ENCODE measurements at places on chromosomes 12 and 14. TPM values are rescaled to one million over a fixed set of nuclear protein-coding genes. Genes with fewer than 3 reads are reported as not detected.

DNA sequence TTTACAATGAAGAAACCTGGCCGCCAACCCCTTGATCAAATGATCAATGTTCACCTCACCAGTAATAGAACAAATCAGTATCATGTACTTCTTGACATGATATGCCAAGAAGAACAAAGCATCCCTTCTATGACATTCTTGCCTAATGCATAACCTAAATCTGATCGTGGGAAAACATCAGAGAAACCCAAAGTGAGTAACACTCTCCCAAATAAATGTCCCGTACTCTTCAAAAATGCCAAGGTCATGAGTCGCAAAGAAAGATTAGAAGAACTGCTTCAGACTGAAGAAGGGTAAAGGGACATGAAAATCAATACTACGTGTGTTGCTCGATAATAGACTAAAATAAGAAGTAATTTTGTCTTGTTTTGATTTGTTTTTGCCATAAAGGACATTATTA, 11.4 kb upstream of the SLC25A3 start:
- DNase-seq: no peak

- DNase-seq: no peak
Measured at GRCh38 chr12:26031827-26032226, 73.3 kb downstream of the RASSF8 start.

DNA sequence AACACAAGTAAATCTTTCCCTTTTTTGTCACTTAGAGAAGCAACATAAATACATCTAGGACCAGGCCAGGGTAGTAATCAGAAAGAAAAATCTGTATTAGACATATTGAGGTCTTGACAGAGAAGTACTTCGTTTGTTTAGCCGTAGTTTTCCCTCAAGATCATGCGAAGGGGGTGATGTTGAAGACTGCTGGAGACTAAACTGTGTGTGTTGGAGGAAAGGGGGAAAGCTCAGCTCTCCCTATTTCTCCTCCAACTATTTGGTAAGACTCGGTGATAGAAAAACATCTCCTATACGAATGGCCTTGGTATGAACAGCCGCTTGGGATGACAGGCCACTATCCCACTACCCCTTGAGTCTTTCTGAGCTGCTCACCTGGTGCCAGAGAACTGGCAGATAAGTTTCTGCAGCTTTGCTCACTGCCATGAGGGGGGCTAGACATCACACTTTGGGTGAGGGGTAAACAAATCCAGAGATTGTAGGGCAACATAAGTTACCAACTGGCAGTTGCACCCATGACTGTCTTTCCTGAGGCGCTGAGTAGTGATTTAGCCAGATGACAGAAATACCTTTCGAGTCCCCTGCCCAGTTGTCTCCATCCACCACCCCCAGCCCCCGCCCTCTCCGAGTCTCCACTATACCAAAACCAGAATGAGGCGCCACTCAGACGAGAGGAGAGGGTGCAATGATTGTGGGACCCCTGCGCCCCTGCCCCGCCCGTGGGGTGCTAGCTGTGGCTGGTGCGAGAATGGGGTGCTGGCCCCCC, 685 bp downstream of the VAMP1 start:
- no peak for DNase-seq

GRCh38 chr12:26211331-26211730, 16.0 kb downstream of the SSPN start:
- no peak for DNase-seq

GRCh38 chr14:21911877-21912276, 238.3 kb upstream of the OR4E1 start:
- no peak for DNase-seq

DNA sequence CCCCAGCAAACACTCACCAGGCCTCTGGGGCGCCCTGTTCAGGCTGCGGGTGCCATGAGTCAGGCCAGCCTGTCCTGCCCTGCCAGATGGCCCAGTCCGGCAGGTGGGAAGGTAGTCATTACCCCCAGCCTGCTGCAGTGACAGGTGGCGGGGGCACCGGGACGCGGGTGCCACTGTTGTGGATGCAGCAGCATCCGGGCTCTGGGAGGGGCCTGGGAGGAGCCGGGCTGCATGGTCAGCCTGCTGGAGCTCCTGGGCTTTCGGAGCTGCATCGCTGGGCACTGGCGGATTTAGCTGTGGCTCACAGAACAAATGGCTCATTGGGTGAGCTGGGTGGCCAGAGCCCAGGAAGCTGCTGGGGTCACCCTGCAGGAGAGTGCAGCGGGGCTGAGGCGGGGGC, 13.5 kb downstream of the CEP170B start:
- no peak for DNase-seq

DNA sequence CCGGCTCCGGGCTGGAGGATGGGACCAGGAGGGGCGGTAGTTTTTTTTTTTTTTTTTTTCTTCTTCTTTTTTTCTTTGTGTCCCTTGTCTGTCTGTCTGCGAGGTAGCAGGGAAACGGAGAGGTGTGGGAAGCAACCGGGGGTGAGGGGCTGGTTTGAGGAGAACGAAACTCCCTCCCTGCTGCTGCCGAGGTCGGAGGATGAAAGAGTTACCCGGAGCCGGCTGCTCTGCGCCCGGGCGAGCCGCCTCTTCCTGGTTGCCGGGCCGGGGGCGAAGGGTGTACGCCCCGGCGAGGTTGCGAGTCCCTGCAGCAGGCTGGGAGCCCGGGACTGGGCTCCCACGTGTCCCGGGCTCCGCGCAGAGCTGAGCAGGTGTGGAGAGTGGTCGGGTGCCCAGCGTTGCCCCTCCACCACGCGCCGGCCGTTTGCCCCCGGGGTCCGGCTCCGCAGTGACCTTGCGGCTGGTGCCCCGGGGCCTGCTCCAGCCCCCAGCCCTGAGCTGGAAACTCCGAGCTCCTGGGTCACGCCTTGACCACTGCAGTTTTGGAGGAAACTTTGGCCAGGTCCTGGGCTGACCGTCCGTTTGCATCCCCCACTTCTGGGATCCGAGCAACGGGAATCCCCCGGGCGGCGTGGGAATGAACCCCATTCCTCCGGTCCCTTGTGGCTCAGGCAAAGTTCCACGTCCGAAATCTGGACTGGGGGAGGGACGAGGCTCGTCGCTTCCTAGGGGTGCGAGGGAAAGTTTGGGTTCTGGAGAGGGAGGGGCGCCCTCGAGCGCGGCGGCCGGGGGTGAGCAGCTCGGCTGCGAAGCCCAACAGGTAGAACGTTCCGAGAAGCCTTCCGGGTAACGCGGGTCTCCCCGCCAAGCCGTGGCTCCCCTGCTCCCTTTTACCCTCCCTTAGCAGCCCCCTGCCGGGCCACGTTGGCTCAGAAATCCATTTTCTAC, 1.3 kb downstream of the CHST11 start:
- peak; percentile 48 for DNase-seq

DNA sequence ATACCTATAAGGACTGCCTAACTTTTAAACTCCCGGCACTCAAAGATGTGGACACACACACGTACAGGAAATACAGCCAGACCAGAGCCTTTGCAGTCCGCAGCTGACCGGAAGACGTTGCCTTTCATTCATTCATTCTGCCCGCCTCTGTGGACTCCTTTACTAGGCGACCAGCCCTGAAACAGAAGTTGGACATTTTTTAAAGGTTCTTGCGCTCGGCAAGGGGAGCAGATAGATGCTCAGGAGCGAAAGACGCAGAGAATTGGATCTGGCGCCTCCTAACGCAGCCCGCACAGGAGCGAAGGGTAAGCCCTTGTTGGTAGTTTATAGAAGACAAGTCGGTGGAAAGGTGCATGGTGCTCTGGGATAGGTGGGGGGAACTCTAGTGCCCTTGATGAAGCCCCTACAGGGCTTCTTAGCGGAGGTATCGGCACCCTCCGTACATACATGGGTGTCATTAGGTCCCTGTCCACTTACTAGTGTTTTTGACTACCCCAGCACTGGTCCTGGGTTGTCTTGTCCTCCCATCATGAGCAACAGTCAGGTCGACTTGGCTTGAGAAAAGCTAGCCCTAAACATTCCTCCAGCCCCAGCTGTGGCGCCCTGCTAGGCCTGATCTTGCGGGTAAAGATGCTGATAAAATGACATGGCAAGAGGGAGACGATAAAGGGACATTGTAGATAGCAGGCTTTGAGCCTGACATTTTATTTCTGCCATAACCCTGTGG, at the start of gene KDM2B:
KDM2B (minus strand) TSS at position 65 of the 727 bp plus-strand sequence. CDS start 112 bp downstream, outside the sequence.
- DNase-seq: no peak

GRCh38 chr12:115341442-115341841, 657.5 kb upstream of the TBX3 start:
- no peak for DNase-seq

DNA sequence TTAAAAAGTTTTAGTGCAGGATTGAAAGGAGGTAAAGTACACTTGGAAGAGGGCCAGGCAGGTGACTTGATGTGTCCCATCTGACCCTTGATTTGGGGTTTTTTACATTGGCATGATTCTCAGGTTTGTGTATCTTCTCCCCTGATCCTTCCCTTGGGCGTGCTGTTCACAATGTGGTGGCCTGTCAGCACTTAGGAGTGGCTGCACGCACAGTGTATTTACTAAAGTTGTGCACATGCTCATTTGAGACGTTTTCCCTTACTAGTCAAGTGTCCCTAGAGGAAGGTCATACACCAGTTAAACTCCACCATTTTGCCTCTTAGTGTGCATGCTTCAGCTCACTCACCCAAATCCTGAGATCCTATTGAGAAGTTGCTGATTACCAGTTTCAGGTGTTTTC, 145.7 kb upstream of the PLEKHA5 start:
- no peak for DNase-seq

GRCh38 chr12:42763682-42764081, 174.1 kb upstream of the PRICKLE1 start:
- no peak for DNase-seq

GRCh38 chr14:60945984-60946383, 34.9 kb downstream of the TRMT5 start:
- DNase-seq: no peak

GRCh38 chr12:132474237-132474741, 15.7 kb upstream of the FBRSL1 start:
- peak; percentile 29 for DNase-seq

GRCh38 chr14:85195872-85196477, 334.0 kb upstream of the FLRT2 start:
- no peak for DNase-seq

DNA sequence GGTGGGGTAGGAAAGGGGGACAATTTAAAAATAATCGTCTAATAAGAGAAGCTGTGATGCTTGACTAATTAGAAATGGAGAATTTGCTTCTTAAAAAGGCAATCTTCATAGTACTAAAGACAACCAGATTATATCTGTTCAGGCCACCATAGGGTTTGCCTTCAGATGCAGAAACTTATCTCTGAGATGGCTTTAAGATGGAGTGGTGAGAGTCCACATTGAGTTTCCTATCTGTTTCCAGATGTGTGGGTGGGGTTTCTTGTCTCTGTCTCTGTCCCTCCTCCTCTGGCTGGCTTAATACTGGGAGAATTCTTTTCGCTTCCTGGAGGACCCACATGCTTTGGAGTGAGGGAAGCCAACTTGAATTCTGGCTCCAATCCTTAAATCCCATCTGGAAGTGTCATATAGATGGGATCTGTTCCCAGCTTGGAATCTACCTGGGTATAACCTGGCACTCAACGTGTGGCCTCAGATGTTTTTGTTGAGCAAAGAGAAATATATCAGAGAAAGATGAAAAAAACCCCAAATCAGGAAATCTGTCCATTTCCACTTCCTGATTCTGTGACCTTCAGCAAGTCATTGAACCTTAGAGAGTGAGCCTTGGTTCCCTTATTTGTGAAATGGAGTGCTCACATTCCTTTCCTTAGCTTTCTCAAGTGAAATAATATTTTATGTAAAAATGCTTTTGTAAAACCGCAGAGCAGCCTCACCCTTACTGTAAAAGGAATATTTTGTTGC, 66.4 kb downstream of the CHST11 start:
- no peak for DNase-seq

GRCh38 chr12:79426121-79426520, 264.6 kb downstream of the PAWR start:
- no peak for DNase-seq

DNA sequence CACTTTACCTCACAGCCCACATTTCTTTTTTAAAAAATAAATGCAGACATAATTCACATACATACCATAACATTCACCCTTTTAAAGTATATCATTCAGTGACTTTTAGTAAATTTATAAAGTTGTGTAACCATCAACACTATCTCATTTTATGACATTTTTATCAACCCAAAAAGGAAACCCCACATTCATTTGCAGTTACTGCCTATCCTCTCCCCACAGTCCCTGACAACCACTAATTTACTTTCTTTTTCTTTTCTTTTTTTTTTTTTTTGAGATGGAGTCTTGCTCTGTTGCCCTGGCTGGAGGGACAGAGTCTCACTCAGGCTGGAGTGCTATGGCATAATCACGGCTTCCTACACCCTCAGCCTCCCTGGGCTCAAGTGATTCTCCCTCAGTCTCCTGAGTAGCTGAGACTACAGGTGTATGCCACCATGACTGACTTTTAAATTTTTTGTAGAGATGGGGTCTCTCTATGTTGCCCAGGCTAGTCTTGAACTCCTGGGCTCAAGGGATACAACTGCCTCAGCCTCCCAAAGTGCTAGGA, 1.5 kb upstream of the EP400 start:
- DNase-seq: peak; percentile 10

DNA sequence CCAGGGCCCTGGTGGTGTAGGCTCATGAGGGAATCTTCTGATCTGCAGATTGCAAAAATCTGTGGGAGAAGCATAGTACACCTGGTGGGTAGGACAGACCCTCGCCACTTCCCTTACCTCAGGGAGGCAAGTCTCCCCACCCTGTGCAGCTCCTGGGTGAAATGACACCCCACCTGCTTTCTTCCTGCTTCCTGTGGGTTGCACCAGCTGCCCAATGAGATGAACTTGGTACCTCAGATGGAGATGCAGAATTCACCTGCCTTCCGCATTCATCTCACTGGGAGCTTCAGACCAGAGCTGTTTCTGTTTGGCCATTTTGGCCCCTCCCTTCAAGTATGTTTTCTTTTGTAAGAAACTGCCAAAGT, 4.7 kb downstream of the CLEC2D start:
- DNase-seq: peak; percentile 73

NDUFA12 gene
- 68.4 TPM for total RNA-seq

FSCB gene
- total RNA-seq: not detected

RDH16 gene
- total RNA-seq: 1.6 TPM

LRTM2 gene
- not detected for total RNA-seq

SERPINA10 gene
- total RNA-seq: not detected

BDKRB2 gene
- not detected for total RNA-seq

KLHL28 gene
- 39.5 TPM for total RNA-seq

PPP1R36 gene
- not detected for total RNA-seq

Data from naive thymus-derived CD8-positive, alpha-beta T cell (primary cell).